ENCODE measurements at places on chromosomes 6 and 20. TPM values are rescaled to one million over a fixed set of nuclear protein-coding genes. Genes with fewer than 3 reads are reported as not detected.

The PROKR2 gene
- total RNA-seq, result not detected

GRCh38 chr6:21752054-21752811, 158.7 kb downstream of the SOX4 start:
- DNase-seq, result no peak

- no peak for DNase-seq
Observed at GRCh38 chr6:127053032-127053874, 65.2 kb upstream of the RSPO3 start.

GRCh38 chr6:45558858-45559257, 181.1 kb upstream of the SUPT3H start:
- no peak for DNase-seq

Measured in mucosa of gallbladder (tissue), 1 donor.